ENCODE measurements at places on chromosomes 2 and 18.

- peak; percentile 35 for DNase-seq
These were observed 845 bp downstream of the EML4 start for GRCh38 chr2:42169874-42170521.

GRCh38 chr2:105243961-105244360, 2.4 kb downstream of the GPR45 start:
- no peak for DNase-seq

DNA sequence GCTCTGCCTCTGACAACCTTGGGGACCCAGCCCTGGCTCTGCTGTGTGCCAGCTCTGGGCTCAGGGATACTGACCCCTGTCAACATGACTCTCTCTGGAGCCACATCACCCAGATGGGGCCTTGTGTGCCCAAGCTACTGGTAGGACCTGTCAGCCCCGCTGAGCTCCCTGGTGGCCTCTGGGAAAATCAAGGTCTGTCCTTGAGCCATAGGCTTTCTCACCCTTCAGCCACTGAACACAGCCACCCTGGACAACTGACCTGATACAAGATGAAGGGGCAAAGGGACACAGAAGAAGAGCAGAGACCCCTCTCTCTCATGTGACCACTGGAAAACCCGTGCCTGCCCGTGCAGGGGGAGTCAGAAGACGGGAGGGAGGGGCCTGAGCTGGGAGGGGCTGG, 7.8 kb downstream of the CCDC74A start:
- no peak for DNase-seq

DNA sequence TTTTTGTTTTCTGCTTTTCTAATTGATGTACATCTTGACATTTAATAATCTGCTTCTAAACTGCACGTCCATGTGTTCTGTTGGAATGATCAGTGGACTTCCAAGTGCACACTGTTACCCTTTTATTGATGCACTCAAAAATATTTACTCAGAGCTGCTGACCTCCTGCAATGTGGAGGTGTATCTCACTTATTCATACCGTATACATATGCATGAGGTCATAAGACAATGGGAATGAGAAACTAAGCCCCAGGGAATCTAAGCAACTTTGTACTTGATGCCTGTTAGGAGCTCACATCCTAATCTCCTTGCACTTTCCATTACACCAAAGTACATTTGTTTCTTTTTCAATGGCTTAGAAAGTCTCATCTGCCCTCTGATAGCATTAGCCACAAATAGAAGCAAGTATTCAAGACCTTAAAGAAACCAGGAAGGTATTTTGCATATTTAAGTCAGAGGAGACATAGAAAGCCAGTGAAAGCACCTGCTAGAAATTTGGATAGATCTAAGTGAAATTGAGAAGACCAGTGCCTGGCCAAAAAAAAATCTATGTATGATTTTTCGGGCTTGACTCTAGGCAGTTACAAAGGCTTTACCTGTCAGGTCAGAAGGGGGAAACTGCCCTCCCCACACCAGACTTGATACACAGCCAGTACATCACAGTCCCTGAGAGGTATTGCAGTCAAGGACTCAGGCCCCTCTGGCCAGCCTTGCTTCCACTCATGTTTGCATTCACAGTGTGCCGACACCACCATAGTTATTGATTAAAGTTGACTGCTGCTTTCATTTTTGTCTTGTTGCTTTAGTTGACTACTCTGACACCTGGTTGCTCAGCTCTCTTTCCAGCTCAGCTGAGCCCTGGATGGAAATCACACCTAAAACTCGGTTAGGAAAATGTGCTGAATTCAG, 391.7 kb upstream of the CYRIA start:
- no peak for DNase-seq

- no peak for DNase-seq
These were observed 176.7 kb downstream of the MTX2 start for GRCh38 chr2:176445956-176446355.

GRCh38 chr2:76187415-76187814, 476.7 kb upstream of the GCFC2 start:
- no peak for DNase-seq

GRCh38 chr2:201452922-201453643, 1.5 kb downstream of the STRADB start:
- DNase-seq, result no peak

Measured in pons (tissue), 1 donor.